ENCODE measurements at places on chromosomes 3 and 15.

DNA sequence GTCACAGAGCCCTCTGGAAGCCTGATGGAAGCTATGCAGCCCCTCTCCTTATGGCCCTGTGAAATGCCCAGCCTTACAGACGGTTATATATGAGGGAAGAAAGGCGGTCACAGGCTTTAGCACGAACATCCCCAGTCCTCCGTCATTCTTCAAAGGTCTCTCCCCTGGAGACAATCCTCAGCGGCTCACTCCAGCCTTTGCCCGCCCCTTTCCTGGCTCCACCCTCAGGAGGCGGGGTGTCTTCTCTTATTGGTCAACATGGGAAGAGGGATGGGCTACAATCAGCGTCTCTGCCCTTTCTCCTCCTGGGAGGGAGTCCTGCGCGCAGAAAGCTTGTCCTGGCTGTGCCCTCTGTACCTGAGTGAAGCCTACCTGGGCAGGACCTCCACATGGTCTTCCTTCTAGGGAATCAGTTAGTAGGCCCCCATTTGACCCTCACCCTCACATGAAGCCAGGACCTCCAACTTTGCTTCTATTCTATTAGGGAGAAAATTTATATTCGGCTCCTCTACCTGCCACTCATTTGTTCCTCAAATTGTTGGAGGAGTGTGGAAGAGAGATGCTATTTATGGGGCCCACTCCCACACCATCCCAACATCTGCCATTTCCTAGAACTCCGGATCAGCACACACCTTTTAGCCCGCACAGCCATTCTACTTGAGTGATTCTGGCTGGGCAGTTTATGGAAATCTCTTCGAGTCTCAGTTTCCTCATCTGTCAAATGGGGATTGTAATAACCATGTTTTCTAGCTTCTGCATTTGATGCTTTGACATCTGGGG is 112.9 kb upstream of the SLC6A11 start:
- DNase-seq, result no peak

DNA sequence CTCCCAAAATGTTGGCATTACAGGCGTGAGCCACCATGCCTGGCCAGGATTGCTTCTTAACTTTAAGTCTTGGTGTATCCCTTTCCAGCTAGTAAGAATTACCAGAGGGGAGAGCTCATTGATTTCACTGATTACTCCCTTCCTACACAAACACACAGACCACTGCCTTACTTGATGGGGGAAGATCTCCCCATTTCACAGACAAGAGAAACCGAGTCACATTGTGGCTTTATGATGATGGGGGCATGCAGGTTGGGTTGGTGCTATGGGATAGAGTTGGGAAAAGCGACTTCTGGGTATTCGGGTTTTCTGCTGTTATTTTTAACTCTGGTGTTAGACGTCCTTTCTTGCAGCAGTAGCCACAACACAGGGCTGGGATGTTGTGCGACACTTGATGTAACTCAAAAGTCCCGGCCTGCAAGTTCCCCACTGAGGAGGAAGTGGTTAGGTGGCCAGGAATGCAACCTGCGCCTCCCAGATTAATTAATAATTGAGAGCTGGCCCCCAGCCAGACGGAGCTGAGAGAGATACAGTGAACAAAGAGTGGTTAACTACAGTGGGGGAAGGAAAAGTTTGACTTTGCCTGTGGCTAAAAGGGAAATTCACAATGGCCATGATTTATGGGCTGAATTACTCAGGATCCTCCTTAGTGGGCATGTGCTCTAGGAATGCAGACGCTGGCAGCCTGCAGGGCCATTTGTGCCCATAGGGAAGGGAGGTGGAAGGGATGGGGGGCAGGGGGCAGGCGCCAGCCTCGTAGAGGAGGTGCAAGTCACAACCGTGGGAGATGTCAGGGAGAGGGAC is 63.6 kb downstream of the SMAD6 start:
- no peak for DNase-seq

DNA sequence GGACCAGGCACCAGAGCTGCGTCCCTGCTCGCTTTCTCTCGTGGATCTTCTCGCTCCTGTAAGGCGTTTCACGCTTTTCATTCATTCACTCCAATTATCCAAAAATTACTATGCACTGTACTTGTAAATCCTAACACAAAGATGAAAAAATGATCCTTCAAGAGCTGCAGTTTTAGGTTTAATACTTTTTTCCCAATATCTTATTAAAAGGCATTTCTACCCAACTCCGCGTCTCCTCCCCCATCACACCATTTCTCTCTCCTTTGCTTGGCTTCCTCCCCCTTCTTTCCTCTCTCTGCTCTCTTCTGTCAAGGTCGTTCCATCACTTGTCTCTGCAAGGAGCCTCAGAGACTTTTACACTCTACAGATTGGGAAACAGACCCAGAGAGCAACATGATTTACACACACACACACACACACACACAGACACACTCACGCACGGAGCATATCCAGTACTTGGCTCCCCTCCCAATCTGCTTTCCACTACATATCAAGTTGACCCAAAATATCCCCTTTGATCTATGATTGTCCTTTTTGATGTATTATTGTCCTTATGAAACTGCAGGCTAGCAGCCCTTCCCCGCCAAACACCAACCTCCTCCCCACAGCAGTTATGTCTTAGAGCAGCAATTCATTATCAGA is 479 bp upstream of the CLDN1 start:
- DNase-seq, result no peak

- no peak for DNase-seq
These were observed 339.6 kb upstream of the ARL6 start for GRCh38 chr3:97425002-97425401.

DNA sequence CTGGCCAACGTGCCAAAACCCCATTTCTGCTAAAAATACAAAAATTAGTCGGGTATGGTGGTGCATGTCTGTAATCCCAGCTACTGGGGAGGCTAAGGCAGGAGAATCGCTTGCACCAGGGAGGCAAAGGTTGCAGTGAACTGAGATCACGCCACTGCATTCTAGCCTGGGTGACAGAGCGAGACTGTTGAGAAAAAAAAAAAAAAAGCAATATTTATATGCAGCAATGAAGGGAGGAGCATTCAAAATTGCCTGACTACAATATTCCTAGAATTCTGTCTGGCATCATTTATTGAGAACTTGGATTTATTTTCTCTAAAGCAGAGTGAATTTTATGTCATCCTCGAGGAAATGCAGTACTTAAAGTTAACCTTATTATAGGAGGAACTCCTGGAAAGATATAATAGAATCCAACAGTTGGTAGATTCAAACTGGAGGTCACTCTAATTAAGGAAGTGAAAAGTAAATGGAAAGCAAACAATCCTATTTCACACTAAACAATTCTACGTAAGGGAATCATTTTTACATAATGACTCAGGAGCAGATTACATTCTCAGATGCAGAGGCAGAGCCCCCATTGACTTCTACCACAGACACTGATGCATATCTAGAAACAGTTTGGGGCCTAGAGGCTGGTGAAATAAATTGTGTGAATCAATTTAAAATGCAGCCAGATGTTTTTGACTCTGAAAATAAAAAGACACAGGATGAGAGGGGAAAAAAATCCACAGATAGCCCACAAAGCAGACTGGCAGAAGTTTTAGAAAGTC is 82.1 kb upstream of the FHIT start:
- no peak for DNase-seq

DNA sequence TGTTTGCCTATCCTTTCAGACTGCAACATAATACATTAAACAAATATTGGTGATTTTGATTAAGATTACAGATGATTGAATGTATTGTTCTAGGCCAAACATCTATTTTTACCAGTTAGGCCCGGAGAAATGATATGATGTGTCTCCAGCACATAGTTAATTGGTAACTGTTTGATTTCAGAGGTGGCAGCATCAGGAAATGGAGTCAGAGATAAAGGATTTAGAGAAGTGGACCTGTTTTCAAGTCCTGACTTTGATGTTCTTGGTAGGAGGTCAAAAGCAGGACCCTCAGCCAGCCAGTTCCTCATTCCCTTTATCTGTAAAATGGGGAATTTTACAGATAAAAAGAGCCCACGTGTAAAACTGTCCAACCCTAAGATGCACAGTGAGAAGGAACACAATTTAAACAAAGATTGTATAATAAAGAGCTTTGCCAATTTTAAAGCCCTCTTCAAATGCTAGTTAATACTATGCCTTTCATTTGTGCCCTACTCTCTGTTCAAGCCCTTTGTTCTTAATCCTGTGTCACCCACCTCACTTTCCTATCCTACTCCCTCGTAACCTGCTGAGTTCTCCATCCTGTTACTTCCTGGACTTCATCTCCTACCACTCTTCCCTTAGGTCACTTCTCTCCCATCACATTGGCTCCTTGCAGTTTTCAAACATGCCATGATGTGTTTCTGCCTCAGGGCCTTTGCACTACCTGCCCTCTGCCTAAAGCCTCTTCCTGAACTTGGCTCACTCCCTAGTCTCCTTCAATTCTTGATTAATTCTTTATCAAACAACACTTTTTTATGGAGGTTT is 2.5 kb downstream of the TMEM212 start:
- no peak for DNase-seq

GRCh38 chr3:12890610-12891390 is 49.4 kb upstream of the RPL32 start:
- no peak for DNase-seq

- no peak for DNase-seq
These were observed 242.3 kb downstream of the FHIT start for GRCh38 chr3:61008998-61009380.

- no peak for DNase-seq
These were observed 42.4 kb upstream of the VPS8 start for GRCh38 chr3:184769382-184770170.

- no peak for DNase-seq
These were observed 25.7 kb downstream of the FSIP1 start for GRCh38 chr15:39756806-39757522.

- no peak for DNase-seq
These were observed 24.0 kb upstream of the AGBL1 start for GRCh38 chr15:86055688-86056087.

- no peak for DNase-seq
These were observed 15.2 kb downstream of the GK5 start for GRCh38 chr3:142210144-142210543.

GRCh38 chr3:156298938-156299337 is 178.6 kb downstream of the KCNAB1 start:
- peak; percentile 41 for DNase-seq

GRCh38 chr15:42721016-42721415 is 15.9 kb downstream of the CDAN1 start:
- no peak for DNase-seq

GRCh38 chr15:69265347-69265955 is 33.3 kb upstream of the PAQR5 start:
- no peak for DNase-seq

DNA sequence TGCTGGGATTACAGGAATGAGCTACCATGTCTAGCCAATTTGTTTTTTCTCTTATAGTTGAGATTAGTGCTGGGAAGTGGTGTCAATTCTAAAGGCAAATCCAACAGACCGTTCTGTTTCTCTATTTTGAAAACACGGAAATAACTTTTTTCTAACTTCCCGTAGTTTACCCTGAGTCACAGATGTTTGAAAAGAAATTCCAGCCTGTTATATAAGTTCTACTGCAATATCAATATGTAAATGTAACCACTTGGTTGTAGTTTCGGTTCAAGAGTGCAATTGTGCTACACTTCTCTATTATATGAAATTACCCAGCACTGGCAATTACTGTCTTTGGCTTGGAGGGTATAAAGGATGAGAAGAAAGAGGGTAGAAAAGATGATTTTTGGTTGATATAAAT is 22.3 kb upstream of the GNB4 start:
- no peak for DNase-seq

- peak; percentile 48 for DNase-seq
These were observed 114.1 kb upstream of the FRMD4B start for GRCh38 chr3:69499899-69500421.

GRCh38 chr15:68085052-68085451 is 30.9 kb downstream of the PIAS1 start:
- DNase-seq, result no peak

GRCh38 chr3:81867875-81868274 is 106.4 kb upstream of the GBE1 start:
- no peak for DNase-seq

Measured in gastrocnemius medialis (tissue), 4 donors.